LoVo (cell line): ENCODE measurements at places on chromosomes 12 and 14.

GRCh38 chr12:83801972-83802371 is 1110.6 kb downstream of the SLC6A15 start:
- DNase-seq, result no peak

GRCh38 chr12:81274637-81275529 is 197.0 kb downstream of the ACSS3 start:
- no peak for DNase-seq

DNA sequence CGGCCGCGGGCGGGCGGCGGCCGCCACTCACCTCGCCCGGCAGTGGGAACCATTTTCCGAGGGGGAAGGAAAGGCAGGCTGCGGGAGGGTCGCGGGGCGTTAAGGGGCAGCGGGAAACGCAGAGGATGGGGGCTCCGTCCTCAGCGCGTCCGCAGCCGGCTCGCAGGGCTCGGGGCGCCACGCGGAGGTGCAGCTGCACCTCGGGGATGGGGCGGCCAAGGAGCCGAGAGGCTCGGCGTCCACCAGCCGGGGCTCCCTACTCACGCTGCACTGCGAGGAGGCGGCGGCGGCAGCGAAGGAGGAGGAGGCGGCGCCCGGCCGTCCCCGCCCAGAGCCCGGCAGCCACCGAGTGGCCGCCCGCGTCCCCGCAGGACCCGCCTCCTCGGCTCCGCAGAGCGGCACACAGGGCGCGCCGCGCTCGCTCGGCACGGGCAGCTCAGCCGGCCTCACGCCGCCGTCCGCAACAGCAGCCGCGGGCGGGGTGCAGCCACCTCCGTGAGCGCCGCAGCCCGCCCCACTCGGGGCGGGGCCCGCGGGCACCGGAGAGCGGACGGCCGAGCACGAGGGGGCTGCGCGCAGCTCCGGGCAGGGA is at the start of gene ATP2B1:
Gene ATP2B1 (minus strand): TSS at position 274 of the 592 bp plus-strand sequence. CDS start 52,952 bp downstream, outside the sequence.
- DNase-seq, result peak; percentile 95

DNA sequence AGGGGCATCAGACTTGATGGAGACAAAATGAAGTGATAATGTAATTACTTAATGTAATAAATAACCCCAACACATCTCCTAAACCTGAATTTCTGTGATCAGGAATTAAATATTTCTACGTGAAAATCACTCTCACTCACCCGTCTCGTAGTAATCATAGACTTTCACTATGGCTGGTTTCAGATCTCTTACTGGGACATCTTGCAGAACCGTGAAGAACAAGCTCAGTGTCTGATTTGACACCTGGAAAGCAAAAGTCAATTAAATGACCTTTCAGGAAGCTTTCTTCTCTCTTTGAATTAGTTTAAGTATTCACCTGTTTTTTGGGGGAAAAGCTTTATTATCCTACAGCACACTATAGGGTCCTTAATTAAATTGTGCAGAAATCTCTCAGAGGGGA is 47.1 kb downstream of the A2M start:
- DNase-seq, result no peak
